Thoracic aorta (tissue), 2 donors: ENCODE measurements at places on chromosomes 6 and 20. TPM values are rescaled to one million over a fixed set of nuclear protein-coding genes. Genes with fewer than 3 reads are reported as not detected.

DNA sequence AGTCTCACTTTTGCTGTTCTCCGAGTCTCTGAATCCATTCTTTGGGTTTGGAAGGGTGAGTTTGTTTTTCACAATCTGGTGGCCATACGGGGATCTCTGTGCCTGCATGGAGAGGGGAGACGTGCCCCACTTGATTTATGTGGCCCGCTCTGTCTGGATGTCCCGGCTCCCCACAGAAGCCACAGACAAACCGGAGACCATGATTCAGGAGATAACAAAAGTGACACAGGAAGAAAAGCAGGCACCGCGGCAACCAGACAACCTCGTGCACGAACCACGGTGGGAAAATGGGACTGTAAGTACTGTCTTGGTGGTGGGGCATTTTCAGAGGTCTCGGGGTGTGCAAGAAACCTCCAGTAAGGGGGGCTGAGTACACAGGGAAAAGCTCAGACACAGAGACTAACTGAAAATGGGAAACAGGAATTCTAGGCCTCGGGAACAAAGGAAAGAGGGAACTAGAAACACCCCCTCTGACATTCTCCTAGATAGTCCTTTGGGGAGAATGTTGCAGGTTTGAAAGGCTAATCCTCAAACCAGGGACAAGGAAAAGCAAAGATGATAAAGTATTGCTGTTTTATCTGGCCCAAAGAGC lies 22.1 kb upstream of the ZNF318 start:
- no peak for DNase-seq

GRCh38 chr6:165961233-165961632 lies 206.4 kb downstream of the TBXT start:
- DNase-seq, result no peak

GRCh38 chr20:4507288-4507719 lies 214.4 kb upstream of the PRND start:
- no peak for DNase-seq

DNA sequence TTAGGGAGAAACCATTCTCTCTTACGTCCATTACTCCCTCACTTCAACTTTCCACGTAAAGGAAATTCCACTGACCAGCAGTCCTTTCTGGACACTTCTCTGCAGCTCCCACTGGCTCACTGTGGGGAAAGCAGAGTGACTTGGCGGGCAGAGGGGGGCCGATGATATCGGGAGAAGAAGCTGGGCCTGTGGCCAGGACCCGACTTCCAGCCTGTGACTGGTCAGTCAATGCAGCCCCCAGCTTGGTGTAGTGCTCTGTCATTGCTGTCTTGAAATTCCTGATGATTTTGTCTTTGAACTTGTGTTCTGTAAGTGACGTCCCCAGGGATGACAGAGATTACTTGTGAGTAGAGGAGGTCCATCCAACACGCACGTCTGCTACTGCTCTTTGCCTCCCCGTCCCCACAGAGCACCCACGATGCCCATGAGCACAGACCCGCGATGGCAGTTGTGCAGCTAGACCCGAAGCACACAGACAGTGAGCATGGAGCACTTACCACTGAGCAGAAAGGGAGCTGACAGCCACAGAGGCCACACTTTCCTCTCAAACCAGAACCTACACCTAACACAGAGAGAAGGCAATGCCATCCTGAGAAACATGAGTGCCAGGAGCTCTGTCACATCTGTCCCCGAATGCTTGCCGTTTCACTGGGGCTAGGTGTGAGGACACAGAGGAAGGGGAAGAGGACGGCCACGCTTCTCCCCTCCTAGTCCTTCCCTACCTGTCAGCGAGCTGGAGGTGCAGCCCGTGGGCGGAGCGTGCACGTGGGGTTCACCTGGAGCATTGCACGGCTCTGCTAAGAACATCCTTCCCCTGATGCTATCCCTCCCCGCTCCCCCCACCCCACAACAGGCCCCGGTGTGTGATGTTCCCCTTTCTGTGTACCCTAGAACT lies 25.7 kb downstream of the DACT2 start:
- no peak for DNase-seq

GRCh38 chr20:59645761-59646171 lies 41.4 kb downstream of the PHACTR3 start:
- no peak for DNase-seq

DNA sequence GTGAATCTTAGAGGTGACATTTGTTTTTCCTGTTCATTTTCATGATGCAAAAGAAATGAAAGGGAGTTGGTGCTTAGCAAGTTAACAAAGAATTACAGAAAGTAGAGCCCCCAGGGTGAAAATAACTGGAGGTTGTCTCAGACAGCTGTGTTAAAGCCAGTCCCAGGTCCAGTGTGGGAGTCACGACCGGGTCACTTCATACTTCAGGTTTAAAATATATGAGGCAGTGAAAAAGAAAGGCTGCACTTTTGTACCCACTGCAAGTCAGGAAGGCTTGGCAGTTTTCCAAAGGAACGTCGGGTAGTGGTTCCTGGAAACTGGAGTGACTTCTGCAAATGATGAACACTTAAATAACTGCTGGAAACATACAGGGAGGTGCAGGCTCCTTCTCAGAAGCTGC lies 91.5 kb upstream of the THBS2 start:
- DNase-seq, result no peak

GRCh38 chr20:53884859-53885541 lies 185.4 kb downstream of the BCAS1 start:
- DNase-seq, result no peak

GRCh38 chr20:38161412-38161774 lies 3.7 kb downstream of the TGM2 start:
- no peak for DNase-seq

GRCh38 chr20:45452772-45453691 lies 16.5 kb upstream of the WFDC2 start:
- no peak for DNase-seq

The ZNF334 gene
- 0.49 TPM for total RNA-seq

The F13A1 gene
- total RNA-seq, result 228 TPM

The C20orf204 gene
- 3.2 TPM for total RNA-seq

The THBD gene
- 106 TPM for total RNA-seq

The BPIFB1 gene
- not detected for total RNA-seq
